ENCODE measurements at places on chromosomes 7 and 10.
A peak's percentile ranks its signal among the peaks of the same experiment; 100 is the strongest.

GRCh38 chr7:133535308-133535707, 282.4 kb downstream of the EXOC4 start:
- no peak for DNase-seq

GRCh38 chr7:134367956-134368749, 51.4 kb upstream of the SLC35B4 start:
- no peak for DNase-seq

DNA sequence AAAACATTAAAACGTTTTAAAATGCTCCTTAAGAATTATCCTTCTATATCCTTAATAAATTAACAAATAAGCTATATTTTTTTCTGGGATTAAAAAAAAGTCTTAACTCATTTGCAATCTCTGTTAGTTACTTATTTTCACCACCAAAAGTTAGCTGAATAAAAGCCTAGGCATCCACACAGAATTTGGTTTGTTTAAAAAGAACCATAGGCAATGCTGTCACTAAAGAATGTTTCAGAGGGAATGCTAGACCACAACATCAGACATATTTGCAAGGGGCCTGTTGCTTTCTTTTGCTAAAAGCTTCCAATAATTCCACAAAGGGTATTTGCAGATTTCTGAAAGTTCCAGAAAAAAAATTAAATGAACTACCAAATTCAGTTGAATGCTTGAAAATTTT, 244.2 kb downstream of the POU6F2 start:
- DNase-seq = no peak

- DNase-seq = peak; percentile 44
These were observed 24.0 kb downstream of the CCSER2 start for GRCh38 chr10:84352251-84352842.

- no peak for DNase-seq
These were observed 313.2 kb downstream of the PTPRN2 start for GRCh38 chr7:158274404-158274811.

DNA sequence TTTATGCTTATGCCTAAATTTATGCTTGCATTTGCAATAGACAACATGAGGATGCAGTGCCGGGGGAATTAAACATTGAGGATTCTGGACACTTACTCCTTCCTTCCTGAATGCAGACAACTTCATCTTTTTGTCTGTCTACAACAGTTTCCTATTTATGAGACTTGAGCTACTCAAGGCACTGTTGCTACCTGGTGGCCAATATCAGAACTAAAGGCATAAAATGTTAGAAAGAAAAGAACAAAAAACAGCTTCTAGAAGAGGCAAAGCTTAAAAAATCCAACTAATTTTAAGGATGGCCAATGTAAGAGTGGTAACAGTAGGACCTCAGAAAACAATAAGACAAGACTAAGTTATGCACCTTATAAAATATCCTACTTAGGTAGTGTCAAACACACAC, 144.5 kb upstream of the PTN start:
- DNase-seq = no peak

DNA sequence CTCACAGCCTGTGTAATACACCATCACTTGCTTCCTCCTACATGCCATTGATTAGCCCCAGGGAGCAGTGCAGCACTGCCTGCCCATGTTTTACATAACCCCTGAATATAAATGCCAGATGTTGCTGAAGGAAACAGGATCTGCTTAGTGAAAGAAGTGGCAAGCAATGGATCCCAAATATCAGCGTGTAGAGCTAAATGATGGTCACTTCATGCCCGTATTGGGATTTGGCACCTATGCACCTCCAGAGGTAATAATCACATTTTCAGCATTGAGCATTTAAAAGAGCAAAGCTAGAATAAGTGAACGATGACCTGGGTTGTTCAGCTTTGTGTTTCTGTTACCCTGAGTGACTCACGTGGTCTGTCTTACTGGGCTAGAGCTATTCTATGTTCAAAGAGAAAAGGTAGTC, at the start of gene AKR1C4:
Gene AKR1C4, plus strand, starts transcription at position 136 of the 412 bp plus-strand sequence. Its CDS starts 31 bp downstream, at position 167.
- DNase-seq = no peak

GRCh38 chr10:21523557-21524008, 1.9 kb downstream of the SKIDA1 start:
- no peak for DNase-seq

DNA sequence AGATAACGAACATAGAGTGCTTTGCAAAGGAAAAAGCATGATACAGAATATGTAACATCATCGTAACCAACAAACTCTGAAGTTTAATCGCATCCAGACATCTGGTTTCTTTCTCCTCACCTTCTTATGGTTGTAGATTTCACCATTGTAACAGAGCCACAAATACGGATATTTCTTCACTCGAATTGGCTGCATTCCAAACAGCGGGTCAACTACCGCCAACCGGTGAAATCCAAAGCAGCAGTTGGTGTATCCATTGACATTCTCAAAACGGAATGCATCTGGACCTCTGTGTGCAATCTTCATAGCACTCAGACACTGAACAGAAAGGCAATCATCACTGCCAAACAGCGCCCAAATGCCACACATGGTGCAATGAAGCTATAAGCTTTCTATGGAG, 3.4 kb downstream of the ASNS start:
- no peak for DNase-seq

DNA sequence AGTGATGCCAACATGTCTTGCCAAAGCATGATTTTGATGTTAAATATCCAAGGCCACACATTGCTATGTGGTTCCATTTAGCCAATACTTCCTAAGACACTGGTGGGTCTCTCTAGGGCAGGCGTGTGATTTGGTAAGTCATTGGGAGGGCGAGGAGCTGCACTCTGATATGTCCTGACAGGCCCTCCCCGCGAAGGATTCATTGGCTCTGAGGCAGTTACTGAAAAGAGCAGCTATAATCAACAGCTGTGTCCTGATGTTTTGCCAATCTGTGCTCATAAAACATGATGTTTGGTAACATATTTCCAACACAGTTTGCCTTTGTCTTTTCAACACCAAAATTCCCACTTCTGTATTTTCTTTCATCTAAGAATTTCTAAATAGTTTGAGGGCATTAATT, 646.7 kb downstream of the PARD3 start:
- DNase-seq = no peak

DNA sequence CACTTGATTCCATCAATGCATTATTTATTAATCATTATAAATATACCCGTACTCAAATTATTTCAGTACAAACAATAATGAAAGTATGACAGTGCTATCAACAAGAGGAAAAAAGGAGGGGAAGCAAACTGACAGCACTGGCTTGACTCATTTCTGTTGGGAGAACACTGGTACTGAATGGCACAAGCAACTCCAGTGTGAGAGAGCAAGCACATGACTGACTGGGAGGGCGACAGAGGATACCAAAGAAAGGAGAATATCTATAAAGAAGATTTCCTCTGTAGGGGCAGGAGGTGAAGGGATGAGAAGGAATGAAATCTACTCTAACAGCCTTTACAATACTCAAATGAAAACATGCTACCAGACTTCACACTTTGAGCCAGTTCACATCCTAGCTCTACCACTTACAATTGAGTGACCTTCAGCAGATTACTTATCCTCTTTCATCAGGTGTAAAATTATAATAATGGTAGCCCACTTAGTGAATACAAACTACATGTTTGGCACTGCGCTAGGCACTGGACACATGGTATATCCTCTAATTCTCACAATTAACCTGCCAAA, 1.5 kb downstream of the USP54 start:
- no peak for DNase-seq

GRCh38 chr10:100146875-100147650, 38.8 kb downstream of the ERLIN1 start:
- no peak for DNase-seq

DNA sequence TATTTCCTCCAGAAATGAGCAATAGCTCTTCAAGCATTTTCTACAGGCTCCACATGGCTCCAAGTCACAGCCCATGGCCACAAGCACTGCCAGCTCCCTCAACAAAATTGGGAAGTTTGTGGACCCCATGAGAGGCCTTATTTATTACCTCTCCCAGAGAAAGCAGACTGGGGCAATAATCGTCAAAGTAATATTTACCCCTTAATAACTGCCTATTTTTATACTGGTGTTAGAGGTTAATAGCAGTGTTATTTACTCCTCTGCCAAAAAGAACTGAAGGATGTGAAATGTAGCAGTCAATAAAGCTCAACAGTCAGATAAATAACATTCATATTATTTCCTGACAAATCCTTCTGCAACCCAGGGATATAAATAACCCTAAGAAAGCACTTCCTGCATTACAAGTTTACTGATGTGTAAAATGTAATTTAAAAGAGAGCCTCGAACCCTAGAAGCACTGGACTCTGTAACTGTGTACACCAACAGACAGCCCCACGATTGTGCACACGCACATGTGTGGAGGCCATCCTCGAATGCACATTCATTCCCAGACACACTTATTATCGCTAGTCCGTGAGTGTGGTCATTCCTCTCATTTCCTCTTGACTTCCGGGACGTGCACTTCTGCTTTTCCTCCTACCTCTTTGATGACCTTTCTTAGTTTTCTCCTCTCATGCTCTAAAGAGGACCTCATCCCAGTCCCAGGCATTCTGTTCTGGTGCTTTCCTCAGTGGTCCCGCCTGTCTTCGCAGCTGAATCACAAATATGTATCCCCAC, 157.4 kb downstream of the EVX1 start:
- no peak for DNase-seq

DNA sequence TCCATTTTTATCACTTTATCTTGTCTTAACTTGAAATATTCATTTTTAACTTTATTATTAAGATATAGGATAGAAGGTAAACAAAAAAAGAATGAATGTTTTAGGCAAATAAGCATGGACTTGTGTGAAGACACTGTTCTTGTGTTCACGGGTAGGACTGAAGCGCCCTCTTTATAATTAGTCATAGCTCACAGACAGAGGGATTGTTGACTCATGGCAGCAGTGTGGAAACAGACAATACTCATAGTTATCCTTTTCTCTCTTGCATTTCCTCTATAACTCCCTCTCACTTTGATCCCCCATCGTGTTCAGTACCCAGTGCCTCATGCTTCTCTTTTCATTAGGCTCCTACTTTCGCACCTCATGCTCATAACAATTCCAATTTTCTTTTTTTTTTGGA, 731.8 kb downstream of the PHTF2 start:
- no peak for DNase-seq

DNA sequence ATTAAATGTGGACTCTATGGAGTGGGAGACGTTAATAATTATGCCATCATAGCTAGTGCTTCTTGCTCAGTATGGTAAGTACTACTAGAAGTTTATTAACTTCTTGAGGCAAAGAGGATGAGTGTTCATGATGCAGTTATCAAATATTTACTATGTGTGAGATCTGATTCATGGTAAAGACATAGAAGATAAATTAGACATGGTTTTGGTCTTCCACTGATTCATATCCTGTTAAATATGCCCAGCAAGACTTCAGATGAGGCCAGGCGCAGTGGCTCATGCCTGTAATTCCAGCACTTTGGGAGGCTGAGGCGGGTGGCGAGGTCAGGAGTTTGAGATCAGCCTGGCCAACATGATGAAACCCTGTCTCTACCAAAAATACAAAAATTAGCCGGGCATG, 547.1 kb upstream of the ANKRD30A start:
- DNase-seq = no peak

DNA sequence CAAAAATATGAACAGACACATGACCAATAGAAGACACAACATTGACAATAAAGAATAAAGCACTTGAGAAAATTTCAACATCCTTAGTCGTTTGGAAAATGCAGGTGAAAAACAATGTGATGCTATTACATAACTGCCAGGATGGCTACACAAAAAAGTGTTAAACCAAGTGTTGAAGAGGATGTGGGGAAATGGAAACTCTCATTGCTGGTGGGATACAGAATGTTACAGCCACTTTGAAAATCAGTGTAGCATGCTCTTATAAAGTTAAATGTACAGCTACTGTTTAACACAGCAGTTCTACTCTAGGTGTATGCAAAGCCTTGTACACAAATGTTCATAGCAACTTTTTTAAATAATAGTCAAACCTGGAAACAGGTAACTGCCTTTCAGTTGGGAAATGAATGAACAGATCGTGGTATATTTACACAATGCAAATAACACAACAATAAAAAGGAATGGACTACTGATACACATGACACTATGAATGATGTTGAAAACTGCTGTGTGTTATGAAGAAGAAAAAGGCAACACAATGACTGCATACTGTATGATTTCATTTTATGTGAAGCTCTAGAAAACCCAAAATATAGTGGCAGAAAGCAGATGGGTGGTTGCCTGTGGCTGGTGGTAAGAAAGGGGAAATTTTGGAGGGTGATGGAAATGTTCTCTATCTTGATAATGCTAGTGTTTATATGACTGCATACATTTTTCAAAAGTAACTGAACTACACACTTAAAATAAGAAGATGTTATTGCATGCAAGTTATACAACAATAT, 102.2 kb upstream of the VIPR2 start:
- DNase-seq = no peak

DNA sequence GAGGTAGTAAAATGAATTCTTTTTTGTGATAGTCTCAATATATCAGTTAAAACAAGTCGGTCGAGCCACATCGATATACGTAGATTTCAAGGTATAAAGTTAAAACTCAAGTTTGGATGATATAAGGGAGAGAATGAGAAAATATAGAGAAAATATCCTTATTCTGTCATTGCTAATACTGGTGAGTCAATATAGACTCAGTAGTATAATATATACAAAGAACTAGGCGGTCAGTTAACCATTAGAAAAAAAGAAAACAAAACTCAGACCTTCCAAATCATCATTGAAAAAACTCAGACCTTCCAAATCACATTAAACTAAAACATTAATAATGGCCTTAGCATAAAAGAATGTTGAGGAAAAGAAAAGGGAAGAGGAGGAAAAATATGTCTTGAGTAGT, 817.1 kb upstream of the IGFBP3 start:
- no peak for DNase-seq

GRCh38 chr7:123633553-123633952, 22.1 kb upstream of the LMOD2 start:
- no peak for DNase-seq

DNA sequence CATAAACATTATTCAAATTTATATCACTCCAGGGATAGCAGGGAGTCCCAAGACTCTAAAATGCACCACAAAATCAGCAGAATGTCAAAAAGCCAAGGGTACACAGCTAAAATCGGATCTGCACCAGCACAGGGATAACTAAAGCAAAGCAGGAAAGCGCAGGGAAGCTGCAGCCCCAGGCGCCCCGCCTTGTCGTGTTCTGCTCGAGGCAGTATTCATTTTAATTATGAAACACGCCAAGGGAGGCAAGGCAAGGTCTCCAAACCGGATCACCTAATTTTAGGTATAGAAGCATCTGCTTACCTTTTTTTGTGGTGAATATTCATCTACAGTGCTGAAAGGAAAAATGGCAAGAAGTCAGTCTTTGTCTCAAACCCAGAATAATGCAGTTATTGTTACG, 199.4 kb downstream of the RAPGEF5 start:
- DNase-seq = no peak

GRCh38 chr7:70684173-70684572, 447.8 kb upstream of the GALNT17 start:
- DNase-seq = no peak

DNA sequence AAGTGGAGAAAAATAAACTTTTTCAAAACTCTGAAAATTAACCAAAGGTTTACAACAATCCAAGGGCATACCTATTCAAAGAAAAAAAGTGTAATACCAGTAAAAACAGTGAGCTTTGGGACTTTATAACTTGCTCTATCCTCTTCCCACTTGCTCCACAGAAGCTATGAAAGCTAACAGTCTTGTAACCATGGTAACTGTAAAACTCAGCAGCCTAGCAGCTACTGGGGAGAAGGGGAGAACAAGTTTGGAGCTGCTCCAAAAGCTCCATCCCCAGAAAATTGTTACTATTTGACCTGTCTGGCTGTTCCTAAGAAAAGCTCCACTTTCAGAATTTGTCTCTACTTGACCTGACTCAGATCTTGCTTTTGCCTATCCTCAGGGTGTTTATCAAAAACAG, 191.5 kb downstream of the OTUD1 start:
- no peak for DNase-seq

- no peak for DNase-seq
These were observed 496.3 kb downstream of the XPNPEP1 start for GRCh38 chr10:109426987-109427386.

- DNase-seq = no peak
These were observed 41.0 kb upstream of the TSPAN12 start for GRCh38 chr7:120898715-120899499.
